NCI-H460 (cell line): ENCODE measurements at places on chromosomes 1 and 21.
A peak's percentile ranks its signal among the peaks of the same experiment; 100 is the strongest.

DNA sequence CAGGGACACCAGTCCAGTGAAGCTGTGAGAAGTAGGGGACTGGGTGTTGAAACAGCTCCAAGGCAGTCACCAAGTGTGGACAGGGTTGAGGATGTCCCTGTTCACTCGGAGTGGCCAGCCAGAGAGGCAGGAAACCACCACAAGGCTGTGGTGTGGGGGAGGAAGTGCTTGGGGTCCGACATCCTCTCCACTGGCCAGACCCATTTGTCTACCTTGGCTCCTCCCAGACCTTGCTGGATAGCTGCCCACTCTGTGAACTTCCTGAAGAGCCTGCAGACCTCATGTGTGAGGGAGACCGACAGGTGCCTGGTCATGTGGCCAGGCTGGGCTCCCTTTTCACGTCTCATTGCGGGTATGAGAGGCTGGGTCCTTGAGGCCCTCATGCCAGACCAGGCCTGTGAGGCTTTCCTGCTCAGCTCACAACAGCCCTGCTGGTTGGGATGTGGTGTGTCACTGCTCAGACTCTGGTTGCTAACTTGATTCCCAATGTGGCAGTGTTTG lies 21.8 kb downstream of the CYP4B1 start:
- no peak for DNase-seq

- DNase-seq = no peak
Measured at GRCh38 chr1:166121010-166121409, 45.8 kb downstream of the FAM78B start.

DNA sequence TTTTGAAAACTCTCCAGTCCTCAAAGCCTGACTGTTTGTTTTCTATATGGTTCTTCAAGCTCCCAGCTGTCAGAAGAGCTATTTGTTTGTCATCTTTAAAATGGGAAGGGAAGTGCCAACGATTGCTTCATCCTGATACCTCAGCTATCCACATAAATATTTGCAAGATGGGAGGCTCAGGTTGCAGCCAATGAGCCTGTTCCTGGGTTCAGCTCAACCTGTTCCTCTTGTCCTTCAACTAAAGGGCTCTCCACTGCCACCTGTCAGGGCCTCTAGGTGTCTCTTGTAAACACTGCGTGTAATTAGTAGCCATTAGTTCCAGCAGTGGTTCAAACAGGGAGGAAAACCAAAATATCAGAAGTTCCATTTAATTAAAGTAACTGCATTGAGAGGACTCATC lies 445.1 kb downstream of the AJAP1 start:
- no peak for DNase-seq

GRCh38 chr1:9654834-9655723 lies 3.5 kb downstream of the PIK3CD start:
- DNase-seq = no peak

DNA sequence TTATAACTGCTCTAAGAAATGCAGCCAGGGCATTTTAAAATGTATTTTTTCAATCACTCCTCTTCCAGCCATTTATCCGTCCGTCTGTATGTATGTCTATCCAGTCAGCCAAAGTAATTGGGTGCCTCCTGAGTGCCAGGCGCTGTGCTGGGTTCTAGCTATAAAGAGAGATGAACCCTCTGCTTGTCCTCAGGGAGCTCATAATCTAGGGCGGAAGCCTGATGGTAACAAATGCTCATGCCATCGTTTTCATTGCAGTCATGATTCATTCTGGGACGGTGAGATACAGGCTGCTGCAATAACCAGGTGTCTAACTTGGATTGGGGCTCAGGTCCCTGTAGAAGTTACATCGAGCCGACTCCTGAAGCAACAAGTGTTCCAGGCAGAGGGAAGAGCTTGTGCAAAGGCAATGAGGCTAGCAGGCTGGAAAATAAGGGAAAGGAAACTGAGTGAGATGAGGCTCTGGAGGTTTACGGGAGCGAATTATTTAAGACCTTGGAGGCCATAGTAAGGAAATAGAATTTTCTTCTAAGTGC lies 11.6 kb downstream of the IFI6 start:
- DNase-seq = no peak

GRCh38 chr1:246149543-246149942 lies 357.5 kb downstream of the SMYD3 start:
- no peak for DNase-seq

GRCh38 chr1:69673321-69673720 lies 105.6 kb downstream of the LRRC7 start:
- no peak for DNase-seq

DNA sequence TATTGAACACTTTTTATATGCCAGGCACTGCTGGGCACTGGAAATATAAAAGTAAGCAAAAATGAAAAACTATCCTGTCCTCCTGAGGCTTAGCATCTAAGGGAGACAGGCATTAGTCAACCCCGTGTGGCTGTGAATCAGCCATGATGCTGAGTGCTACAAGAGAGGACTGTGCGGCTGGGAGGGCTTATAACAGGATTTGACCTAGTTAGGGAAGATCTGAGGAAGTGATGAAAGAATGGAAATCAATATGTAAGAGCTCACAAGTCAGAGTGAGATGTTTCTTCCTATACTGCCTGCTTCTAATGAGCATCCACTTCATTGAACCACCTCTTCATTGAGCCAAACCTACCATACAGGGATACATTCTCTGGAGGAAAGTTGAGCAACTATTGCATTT lies 15.1 kb downstream of the TRIM45 start:
- no peak for DNase-seq

GRCh38 chr21:35135481-35135880 lies 86.4 kb upstream of the RUNX1 start:
- DNase-seq = no peak

GRCh38 chr1:94063379-94063778 lies 57.6 kb downstream of the ABCA4 start:
- no peak for DNase-seq

DNA sequence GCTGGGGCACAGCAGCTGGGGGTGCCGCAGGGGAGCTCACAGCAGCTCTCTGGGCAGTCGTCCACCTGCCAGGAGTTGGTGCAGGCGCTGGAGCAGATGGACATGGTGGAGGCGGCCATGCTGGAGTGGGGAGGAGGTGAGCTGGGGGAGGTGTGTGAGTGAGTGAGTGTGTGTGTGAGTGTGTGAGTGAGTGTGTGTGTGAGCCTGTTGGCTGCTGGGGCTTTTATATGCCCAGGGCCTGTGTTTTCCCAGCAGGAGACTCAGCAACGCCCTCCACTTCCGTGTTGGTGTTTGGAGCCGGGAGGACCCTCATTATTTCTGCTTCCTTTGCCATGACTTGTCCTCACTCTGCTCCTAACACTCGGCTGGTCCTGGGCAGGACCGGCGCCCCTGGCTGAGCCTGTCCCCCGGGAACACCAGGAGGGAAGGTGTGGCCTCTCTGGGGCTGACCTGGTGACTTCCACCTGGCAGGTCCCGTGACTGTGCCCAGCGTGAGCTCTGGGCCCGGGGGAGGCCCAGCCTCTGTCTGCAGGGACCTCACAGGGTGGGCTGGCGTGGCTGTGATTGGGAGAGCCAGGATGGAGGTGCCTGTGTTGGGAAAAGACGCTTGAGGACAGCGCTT lies at the start of gene KRTAP10-2:
KRTAP10-2 (minus strand) TSS at position 166 of the 622 bp plus-strand sequence; CDS start at position 119, 47 bp downstream.
- DNase-seq = no peak

DNA sequence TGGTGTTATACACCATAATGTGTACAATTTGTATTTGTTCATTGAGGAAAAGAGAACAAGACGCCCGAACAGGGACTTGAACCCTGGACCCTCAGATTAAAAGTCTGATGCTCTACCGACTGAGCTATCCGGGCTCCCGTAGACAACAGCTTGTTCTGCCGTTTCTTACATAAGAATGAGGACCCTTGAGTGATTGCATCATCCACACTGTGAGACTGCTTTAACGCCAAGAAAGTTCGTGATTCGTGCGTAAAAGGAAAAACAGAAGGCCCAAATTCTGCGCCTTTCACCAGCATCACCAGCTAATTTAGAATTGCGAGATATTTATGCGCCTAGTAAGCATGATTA lies 9.3 kb upstream of the MDM4 start:
- DNase-seq = peak; percentile 96

GRCh38 chr1:45213892-45214291 lies 7.5 kb upstream of the ZSWIM5 start:
- no peak for DNase-seq

DNA sequence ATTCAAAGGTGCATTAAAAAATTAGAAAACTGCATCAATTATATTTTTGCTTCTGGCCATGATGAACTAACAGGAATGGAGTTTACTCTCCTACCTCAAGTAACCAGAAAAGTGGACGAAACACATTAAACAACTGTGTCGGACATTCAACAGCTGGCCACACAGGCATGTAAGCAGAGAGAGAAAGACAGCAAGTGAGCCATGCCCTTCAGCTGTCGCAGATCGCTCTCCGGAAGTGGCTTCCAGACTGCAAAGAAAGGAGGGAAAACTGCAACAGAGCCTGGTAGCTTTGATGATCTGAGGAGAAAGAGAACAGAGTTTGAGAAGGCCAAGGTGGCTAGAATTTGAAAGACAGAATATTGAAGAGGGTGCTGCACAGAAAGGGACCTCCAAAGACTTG lies 557.2 kb downstream of the MATN1 start:
- no peak for DNase-seq

GRCh38 chr1:193105821-193106177 lies 585 bp upstream of the GLRX2 start:
- DNase-seq = no peak

DNA sequence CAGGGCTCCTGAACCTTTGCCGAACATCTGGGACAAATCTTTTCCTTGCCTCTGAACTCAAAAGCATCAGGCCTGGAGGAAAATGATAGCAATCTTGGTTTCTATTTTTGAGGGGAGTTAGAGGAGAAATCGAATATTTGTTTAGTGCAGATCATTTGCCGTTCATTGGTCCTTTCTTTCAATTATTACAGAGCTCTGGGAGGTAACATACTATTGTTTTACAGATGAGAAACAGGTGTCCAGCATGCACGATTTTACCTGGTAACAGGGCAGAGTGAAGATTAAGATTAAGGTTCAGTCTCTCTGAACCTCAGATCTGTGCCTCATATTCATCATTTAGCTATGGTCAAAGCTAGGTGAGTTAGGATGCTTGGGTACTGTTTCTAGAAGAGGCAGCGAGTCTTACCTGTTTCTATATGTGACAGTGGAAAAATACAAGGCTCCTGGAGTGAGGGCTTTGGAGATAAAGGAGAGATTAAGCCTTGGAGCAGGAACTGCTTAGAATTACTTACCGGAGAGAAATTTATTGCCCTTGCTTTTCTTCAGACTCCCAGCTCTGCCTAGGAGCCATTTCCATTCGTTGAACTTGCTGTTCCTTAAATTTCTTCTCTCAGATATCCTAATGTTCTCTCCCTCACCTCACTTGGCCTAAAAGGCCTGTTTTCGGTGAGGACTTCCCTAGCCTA lies 1.4 kb downstream of the PRCC start:
- no peak for DNase-seq

DNA sequence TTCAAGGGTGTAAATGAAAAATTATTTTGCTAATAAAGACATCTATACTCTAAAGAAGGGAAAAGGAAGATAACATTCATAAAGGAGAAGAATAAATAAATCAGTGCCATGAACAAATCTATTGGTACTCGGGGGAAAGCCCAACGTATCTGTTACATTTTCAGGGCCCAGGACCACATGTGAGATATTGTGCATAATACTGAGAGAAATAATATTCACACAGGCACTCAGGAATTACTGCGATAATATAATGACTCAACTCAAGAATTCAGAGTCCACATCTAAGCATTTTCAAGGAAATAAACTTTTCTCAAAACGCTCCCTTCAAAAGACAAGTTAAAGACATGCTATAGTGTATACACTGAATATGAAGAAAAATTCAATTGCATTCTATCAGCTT lies 108.8 kb downstream of the SMYD2 start:
- no peak for DNase-seq

DNA sequence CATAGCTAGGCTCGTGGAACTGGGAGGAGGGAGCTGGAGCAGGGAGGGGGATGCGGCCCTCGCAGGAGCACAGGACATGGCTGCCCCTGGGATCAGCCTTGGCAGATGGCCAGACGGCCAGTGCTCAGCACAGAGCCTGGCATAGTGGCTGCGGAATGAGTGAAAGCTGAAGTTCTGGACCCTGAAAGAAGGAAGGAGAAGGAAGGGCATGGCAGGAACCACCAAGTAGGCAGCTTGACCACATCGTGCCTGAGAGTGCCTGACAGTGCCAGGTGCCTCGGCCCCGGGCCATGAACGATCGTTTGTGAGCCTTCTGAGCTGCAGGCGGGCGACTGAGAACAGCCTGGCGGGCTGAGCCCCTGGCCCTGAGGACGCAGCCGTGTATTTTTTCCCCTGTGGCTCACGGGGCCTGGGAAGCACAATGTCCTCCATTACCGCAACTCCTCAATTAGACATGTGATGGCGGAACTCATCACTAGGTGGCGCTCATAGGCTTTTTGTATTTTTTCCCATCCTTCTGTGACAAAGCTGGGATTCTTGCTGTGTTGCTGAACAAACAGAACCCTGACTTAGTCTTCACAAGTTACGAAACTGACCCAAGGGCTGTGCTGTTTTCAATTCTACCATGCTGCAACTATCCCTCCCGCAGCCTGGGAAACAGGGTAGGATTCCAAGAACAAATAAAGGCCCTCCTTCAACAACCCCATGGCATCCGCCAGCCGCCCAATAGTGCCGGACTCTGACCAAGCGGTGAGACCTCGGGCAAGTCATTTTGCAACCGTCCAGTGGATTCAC lies 29.9 kb upstream of the TMEM61 start:
- DNase-seq = peak; percentile 79

- no peak for DNase-seq
Measured at GRCh38 chr1:94934551-94934950, 7.6 kb upstream of the CNN3 start.

GRCh38 chr1:231211005-231211857 lies 29.8 kb upstream of the GNPAT start:
- DNase-seq = peak; percentile 84

DNA sequence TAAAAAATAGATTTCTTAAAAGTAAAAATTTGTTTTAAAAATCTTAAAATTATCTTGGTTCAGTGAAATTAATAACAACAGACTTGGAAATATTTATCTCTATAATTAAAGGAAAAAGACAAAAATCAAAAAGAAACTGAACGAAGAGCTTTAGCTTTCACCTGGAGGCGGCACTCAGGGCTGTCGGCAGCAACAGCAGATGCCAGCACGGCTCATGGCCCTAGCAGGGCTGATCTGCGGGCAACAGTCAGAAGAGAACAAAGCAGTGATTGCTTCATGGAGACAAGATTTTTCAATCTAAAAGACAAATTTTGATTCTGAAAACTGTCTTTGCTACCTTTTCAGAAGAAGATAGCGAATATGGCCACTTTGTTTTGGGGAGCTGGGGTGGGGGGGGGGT lies 22.6 kb downstream of the UBE2G2 start:
- DNase-seq = no peak

- no peak for DNase-seq
Measured at GRCh38 chr1:19682257-19682656, 17.6 kb downstream of the HTR6 start.

GRCh38 chr1:31586376-31587327 lies 10.3 kb downstream of the TINAGL1 start:
- no peak for DNase-seq
